ENCODE measurements at places on chromosomes 16 and 17.

DNA sequence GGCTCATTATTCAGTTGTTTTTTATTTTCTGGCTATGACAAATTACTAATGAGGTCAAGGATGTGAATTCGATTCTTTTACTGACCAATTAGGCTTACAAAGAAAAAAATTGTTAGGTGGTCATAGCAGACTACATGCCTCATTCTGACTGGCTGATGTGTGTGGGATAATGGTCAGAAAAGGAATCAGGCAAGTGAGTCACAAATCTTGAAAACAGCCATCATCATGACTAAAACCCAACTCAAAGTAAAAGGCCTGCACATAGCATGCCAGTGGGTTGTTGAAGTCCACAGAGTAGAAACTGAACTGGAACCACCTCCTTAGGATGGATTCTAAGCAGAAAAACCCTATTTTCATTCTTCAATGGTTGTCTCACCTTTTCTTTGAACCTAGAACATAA lies 8.6 kb downstream of the RPGRIP1L start:
- DNase-seq: no peak

GRCh38 chr16:30875871-30876801 lies 17.7 kb downstream of the BCL7C start:
- DNase-seq: no peak

DNA sequence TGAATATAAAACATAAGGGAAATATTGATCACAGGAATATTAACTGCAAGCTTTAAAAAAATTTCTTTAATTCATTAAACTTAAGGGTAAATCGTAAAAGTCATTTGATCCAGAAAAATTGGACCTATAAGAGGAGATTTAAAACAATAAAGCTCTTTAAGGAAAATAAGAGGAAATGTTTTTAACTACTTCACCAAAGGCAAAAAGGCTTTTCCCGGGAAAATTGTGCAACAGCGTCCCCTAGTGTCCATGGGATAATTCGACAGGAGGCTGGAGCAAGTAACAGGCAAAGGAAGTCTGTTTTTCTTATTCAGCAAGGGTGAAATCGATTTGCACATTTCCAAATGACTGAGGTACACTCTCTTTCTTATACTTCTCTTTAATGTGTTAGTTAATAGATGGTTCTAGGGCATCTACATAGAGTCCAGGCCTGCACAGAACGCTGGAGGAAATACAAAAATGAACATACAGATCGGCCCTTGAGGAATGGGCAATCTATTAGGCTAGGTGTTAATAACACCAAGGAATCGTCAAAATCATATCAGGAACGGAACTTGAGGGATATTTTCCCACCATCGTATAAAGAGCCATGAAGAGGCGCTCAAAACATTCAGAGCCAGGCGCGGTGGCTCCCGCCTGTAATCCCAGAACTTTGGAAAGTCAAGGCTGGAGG lies 61.4 kb downstream of the ZNF18 start:
- peak; percentile 0 for DNase-seq

DNA sequence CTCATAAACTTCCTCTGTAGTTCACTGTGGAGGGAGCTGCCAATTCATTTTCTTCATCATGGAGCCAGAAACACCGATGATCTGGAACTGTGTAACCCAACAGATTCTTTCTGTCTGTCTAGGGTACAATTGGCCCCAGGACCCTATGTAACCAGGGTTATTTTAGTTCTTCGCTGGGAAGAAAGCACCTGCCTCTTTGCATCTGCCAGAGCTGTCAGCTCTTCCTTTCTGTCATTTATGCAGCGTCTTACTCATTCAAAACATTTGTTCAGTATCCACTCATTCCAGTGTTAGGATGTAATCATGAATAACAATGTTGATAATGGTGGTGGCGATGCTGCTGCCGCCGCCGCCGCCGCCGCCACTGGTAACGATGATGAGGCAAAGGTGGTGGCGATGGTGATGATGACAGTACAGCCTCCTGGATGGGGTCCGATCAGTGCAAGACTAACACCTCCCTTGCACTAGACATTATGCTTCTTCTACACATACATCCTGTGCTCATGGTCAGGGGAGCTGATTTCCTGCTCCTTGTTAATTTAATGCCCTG lies 46.1 kb downstream of the IRX5 start:
- DNase-seq: no peak

DNA sequence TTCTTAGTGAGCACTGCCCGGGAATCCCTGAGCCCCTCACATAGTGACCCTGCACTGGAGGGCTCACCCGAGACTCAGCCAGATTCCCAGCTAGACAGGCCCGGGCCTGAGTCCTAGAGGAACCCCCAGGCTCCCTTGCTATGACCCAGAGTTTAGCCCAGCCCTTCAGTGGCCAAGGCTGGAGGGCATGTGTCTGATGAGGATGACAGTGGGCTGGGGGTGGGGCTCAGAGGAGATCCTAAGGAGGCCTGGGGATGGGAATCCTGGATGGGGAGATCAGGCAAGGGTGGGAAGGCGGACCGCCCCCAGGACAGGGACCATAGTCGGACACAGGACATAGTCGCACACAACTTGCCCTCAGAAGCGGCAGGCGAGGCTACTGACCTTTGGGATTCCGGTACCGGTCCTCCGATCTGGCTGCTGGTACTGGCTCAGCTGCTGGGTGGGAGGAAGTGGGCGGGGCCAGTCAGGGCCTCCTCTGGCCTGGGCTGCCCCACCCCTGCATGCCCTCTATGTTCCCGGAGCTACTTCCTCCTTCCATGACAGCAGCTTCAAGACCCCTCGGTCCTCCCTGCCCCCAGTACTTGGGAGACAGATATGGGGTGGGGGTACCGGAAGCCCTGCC lies 1.1 kb downstream of the CD79B start:
- no peak for DNase-seq

GRCh38 chr16:85579923-85580580 lies 33.1 kb upstream of the GSE1 start:
- DNase-seq: no peak

Data from stimulated activated CD4-positive, alpha-beta T cell treated with anti-CD3 and anti-CD28 coated beads, Interleukin-15, amount 100 ng/mL, for 48 hours (primary cell).